NCI-H187 (cell line): ENCODE measurements at places on chromosomes 5 and 9.

DNA sequence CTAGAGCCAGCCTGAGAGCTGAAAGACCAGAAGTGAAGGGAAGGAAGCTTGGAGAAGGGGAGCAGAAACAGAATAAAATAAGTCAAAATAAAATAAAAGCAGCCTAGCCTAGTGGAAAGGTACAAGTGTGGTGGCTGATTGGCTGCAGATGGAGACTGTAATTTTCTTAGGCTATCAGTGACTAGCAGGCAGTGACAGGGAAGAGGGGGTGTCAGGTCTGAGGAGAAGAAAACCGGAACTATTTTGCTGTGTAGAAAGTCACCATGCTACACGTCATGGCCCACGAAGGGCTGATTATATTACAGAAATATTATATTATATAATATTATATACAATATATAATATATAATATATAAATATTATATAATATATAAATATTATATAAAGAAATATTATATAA is 98.1 kb upstream of the TAF11L2 start:
- no peak for DNase-seq

DNA sequence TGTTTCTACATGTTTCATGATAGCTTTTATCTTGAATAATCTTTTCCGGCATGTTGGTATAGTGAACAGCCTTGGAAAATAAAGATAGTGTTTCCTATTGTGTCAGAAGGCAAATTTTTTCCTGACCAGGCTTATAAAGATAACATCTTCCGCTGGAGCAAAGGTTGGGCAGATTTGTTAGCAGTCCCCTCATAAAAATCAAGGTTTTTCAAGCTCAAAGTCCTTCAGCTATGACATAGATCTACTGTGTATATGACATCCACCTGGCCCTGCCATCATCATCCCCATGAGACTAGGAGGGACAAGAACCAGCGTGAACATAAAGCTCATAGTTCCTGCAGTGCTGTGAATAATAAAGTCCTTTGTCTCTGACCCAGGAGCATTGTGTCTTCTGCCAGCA is 30.4 kb upstream of the OTULINL start:
- DNase-seq = no peak

GRCh38 chr5:145939540-145940065 is 3.2 kb downstream of the SH3RF2 start:
- DNase-seq = no peak

GRCh38 chr9:96435345-96435744 is 14.6 kb upstream of the HABP4 start:
- no peak for DNase-seq

GRCh38 chr5:103866169-103866568 is 303.6 kb upstream of the NUDT12 start:
- no peak for DNase-seq

DNA sequence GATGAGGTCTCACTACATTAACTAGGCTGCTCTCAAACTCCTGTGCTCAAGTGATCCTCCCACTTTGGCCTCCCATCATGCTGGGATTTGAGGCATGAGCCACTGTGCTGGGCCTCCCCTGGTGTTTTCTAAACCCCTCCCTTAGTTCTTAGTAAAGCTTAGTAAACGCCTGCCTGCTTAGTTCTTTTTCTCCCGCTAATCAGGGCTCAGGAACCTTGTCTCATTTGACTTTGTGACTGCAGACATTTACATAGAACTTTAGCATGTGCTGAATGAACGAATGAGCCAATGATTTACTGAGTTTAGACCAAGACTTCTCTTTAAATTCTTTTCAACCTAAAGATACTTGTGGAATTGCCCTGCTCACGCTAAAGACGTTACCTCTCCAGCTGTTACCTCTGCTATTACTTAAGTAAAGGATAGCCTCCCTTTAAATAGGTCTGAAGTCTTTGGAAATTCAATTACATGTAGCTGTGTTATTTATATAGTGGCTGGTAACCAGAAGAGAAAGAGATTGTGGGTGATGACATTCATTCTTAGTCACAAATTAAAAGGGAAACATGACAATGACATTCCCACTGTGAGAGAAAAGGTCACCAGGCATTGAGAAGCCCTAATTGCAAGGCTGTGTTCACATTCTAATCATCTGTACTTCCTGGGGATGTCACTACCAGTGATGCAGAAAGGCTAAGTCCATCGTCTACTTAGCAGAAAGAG is 18.6 kb upstream of the SUSD1 start:
- DNase-seq = no peak

DNA sequence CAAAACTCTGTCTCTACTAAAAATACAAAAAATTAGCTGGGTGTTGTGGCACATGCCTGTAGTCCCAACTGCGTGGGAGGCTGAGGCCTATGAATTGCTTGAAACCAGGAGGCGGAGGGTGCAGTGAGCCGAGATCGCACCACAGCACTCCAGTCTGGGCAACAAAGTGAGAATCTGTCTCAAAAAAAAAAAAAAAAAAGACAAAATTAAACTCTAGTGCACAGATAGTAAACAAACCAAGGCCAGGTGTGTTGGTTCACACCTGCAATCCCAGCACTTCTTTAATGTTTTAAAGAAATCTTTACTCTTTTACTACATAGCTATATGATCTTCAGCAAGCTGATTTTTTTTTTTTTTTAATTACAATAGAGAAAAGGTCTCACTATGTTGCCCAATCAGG is 8.4 kb downstream of the ZCCHC10 start:
- DNase-seq = no peak

- DNase-seq = no peak
These were observed 18.7 kb upstream of the ICE1 start for GRCh38 chr5:5403741-5404140.

GRCh38 chr9:135814421-135815095 is 92.8 kb downstream of the CAMSAP1 start:
- DNase-seq = no peak

DNA sequence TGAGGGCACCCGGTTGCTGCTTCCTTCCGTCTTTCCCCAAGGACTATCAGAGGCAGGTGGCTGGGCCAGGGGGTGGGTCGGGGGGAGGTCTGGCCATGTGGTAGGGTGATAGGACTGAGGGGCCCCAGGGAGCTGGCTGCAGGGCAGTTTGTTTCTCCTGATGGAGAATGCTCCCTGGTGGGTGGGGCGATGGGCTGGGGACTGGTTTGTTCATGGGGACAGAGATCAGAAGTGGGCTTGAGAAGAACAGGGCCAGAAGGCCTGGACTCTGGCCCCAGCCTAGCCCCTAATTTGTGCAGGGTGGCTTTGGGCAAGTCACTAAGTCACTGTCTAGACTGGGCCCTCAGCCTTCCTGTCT is 117.4 kb downstream of the RGS3 start:
- DNase-seq = no peak
